AML-193 (cell line): ENCODE measurements at places on chromosomes 7 and 10.

- peak; percentile 44 for DNase-seq
Observed at GRCh38 chr10:132329565-132330485, 2.2 kb upstream of the LRRC27 start.

DNA sequence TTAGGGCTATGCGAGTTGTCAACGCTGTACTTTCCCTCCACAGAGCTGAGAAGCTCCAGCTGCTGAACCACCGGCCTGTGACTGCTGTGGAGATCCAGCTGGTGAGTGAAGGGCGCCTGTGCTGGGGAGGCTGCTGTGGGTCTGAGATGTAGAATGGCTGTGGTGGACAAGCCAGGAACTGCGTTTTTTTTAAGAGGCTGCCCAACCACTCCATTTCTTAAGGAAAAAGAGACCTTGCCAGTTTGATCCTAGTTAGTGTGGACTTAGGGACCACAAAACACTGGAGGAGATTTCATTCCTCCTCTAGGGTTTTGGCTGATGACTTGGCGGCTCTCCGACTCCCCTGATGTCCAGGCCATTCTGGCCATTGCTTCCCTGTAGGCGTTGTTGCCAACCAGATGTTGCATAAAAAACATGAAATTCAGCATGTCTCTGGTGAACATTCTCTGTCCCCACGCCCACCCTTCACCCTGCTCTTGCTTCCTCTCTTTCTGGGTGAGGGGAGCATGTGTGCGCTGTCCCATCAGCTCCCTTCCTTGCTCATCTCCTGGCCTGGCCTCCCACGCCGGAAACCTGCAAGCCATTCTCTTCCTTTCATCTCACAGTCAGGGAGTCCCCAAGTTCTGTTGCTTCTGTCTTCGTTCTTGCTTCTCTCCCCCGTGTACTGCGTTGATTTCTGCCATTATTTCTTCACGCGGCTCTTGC is 30.9 kb downstream of the CRCP start:
- no peak for DNase-seq

DNA sequence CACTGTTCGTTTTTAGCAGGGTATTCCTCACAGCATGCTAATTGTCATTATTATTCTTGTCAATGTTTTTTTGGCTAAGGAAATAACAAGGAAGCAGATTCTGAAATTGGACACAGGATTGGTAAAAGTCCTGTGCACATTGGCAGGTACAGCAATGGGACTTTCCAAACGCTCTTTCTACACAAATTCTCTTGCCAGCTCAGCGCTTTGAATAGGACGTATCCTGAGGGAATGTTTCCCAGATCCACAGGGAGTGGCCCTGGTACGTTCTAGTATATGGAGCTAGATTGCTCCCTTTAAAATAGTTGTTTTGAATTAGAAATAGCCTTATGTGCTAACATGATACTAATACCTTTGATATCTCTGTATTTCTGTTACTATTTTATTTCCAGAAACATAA is 82.8 kb upstream of the GRB10 start:
- DNase-seq: no peak

DNA sequence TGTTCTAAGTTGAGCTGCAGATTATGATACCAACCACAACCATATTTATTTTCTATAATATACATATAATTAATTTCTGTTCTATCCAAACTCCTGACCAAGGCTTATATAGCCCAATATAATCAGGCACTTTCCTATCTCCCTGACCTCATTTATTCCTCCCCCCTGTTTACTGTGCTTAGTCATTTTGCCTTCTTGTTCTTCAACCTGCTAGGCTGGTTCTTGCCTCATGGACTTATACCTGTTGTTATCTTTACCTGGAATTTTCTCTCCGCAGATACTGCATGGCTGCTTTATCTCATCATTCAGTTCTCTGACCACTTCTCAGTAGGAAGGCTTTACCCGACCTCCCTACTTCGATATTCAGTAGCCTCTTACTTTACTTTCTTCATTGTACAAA is 24.9 kb upstream of the FAM3C start:
- no peak for DNase-seq

- no peak for DNase-seq
Observed at GRCh38 chr10:104368381-104368780, 14.7 kb downstream of the CFAP58 start.

GRCh38 chr10:110067960-110068770 is 60.4 kb downstream of the ADD3 start:
- no peak for DNase-seq

DNA sequence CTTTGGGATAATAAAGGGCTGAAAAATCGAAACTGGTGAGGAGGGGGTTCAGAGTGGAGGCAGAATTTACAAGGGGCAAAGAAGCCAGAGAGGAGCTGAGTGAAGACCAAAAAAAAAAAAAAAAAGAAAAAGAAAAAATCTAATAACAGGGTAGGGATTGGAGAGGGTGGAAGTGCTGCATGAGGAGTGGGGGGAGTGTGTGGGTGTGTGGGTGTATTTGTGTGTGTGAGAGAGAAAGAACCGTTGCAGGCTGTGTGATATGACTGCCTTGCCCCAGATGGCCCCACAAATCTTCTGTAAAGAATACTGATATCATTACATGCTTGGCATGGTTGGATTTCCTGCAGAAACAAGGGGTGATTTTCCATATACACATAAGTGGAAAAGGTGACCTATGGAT is 207.8 kb upstream of the IMMP2L start:
- DNase-seq: no peak

DNA sequence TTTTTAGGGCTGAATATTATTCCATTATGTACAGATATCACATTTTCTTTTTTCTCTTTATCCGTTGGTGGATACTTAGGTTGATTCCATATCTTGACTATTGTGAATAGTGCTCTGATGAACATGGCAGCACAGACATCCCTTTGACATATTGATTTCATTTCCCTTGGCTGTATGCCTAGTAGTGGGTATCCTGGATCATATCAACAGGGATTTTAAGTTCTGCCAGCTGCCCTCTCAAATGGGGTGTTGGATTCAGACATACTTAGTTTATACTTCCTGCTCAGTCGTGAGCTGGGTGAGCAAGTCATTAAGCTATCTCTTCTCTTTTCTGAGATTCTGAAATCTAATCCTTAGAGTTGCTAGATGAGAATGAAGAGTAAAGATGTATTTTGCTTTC is 139.6 kb upstream of the SORCS3 start:
- DNase-seq: no peak

- no peak for DNase-seq
Observed at GRCh38 chr7:70492625-70493024, 639.3 kb upstream of the GALNT17 start.

GRCh38 chr7:48262606-48263310 is 91.5 kb downstream of the ABCA13 start:
- DNase-seq: no peak

- no peak for DNase-seq
Observed at GRCh38 chr7:73448609-73449008, 15.0 kb downstream of the FZD9 start.

GRCh38 chr10:114545071-114545470 is 113.0 kb downstream of the ABLIM1 start:
- no peak for DNase-seq

DNA sequence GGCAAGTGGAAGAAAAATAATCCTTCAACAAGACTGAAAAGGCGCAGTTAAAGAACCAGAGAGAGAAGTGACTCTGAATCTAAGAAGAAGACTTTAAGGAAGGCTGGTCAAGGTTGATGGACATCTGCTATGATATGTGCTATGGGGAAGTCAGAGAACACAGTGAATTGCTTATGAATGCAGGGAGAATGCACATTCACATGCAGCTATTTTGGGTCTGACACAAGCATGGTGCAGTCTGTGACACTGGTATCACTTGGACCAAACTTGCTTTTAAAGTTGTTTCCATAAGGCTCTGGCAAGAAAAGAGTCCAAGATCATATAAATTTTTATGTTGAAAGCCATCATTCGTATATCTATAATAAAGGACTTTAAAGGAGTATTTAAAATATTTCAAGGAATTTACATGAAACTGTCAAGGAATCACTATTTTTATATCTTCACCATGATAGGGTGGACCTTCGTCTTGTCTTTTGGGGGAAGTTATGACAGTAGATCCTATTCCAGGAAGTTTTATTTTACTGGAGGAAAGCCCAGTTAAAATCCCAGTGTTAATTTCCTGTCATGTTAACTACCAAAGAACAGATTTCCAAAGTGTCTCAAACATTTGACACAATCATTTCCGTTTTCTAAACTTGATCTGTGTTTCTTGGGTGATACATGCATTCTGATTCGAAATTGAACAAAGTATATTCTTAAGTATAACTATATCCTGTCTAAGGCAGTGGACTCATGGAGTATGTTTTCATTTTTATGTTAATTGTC is 239.6 kb downstream of the SDK1 start:
- DNase-seq: no peak

- DNase-seq: no peak
Observed at GRCh38 chr10:112279433-112279832, 3.8 kb upstream of the TECTB start.

DNA sequence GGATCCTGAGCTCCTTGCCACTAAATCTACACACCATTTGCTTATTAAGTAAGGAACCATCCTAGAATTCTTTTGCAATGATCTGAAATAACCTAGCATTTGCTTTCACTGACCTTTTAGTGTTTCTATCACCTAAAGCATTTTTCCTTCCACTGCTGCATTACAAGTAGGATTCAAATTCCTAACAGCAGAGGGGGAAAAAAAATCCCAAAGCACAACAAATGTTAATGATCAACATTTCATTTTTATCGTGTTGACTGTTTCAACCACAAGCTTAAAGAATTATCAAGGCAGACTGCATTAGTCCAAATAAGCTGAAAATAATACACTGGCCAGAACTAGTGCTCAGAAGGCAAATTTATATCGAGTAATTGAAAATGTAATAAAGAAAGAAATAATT is 174.7 kb upstream of the TCF7L2 start:
- DNase-seq: no peak

GRCh38 chr10:95697429-95697828 is 3.7 kb upstream of the TCTN3 start:
- peak; percentile 33 for DNase-seq

GRCh38 chr10:81157681-81158080 is 620.0 kb downstream of the SH2D4B start:
- DNase-seq: no peak

GRCh38 chr7:138556771-138557484 is 96.9 kb downstream of the TRIM24 start:
- DNase-seq: no peak

DNA sequence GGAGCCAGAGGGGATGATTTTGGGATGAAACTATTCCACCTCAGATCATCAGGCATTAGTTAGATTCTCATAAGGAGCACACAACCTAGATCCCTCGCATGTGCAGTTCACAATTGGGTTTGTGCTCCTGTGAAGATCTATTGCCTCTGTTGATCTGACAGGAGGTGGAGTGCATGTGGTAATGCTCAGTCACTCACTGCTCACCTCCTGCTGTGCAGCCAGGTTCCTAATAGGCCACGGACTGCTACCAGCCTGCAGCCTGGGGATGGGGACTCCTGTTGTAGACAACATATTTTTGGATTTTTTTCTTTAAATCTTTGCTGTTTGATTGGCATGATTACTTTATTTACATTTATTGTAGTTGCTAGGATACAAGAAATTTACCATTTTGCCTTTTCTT is 765.0 kb downstream of the INHBA start:
- DNase-seq: no peak

- DNase-seq: no peak
Observed at GRCh38 chr7:72292794-72293193, 119.3 kb downstream of the CALN1 start.

- DNase-seq: no peak
Observed at GRCh38 chr7:155567646-155568332, 21.4 kb upstream of the CNPY1 start.
